Stimulated activated CD4-positive, alpha-beta T cell treated with anti-CD3 and anti-CD28 coated beads, Interleukin-15, amount 100 ng/mL, for 1 hour (primary cell): ENCODE measurements at places on chromosomes 7 and 10.

DNA sequence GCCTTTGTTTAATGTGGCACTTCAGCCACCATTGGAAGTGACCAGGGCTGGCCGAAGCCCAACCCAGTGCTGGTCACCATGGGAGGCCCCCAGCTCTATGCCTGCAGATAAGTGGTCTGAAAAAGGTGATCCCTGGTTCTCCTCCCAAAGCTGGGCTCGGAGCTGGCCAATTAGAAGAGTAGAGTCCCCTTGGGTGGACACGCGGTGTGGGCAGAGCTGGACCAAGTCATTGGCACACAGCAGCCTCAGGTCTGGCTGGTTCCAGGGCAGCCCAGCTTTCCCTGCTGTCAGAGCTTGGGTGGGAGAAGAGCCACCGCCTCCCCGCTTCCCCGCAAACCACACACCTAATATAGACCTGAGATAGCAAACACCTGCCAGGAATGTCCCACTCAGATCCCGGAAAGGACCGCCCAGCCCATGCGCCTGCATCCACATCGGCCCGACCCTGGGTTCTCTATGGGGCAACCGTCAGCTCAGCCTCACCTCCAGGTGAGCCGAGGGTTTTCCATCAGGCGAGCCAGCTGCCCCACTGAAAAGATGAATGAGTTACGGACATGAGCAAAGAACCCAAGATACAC, 84.3 kb downstream of the TCERG1L start:
- no peak for DNase-seq

GRCh38 chr10:49010295-49010694, 70.7 kb upstream of the LRRC18 start:
- DNase-seq, result no peak

DNA sequence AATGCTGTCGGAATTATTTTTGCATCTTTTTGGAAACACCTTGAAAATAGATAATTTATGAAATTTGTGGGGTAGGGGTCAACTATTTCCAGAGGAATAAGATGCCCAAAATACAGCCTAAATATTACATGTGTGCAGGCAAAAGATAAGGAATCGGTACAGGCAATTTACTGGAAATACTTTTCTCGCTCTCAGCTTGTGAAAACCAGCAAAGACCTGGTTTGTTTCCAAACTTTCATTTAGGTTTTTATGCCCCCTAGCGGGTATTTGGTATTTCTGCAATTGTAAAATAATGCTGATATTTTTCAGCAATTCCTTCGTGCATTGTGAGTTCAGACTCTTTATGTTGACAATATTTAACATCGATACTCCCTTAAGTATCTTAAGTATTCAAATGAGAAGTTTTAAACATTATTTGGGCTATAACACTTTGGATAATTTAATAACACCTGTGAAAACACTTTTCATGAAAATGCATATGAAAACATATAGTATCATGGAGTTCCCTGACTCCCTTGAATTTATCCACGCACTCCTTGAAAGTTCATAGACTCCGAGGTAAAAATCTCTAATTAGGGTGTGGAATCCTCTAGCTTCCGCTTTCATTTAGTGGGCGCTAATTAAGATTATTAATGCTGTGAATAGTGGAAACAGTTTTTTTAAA, 132.4 kb downstream of the TSPAN12 start:
- no peak for DNase-seq

GRCh38 chr7:29270594-29271318, 76.2 kb downstream of the CHN2 start:
- DNase-seq, result no peak

DNA sequence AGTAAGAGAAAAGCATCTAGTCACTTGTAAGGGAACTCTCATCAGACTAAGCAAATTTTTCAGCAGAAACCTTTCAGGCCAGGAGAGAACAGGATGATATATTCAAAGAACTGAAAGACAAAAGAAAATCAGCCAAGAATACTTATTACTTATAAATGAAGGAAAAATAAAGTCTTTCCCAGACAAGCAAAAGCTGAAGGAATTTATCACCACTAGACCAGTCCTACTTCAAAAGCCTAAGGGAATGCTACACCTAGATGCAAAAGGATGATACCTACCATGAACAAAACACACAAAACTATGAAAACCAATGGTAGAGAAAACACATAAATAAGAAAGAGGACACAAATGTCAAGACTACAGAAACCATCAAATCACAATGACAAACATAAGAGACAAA, 126.6 kb upstream of the ABCB5 start:
- DNase-seq, result no peak

DNA sequence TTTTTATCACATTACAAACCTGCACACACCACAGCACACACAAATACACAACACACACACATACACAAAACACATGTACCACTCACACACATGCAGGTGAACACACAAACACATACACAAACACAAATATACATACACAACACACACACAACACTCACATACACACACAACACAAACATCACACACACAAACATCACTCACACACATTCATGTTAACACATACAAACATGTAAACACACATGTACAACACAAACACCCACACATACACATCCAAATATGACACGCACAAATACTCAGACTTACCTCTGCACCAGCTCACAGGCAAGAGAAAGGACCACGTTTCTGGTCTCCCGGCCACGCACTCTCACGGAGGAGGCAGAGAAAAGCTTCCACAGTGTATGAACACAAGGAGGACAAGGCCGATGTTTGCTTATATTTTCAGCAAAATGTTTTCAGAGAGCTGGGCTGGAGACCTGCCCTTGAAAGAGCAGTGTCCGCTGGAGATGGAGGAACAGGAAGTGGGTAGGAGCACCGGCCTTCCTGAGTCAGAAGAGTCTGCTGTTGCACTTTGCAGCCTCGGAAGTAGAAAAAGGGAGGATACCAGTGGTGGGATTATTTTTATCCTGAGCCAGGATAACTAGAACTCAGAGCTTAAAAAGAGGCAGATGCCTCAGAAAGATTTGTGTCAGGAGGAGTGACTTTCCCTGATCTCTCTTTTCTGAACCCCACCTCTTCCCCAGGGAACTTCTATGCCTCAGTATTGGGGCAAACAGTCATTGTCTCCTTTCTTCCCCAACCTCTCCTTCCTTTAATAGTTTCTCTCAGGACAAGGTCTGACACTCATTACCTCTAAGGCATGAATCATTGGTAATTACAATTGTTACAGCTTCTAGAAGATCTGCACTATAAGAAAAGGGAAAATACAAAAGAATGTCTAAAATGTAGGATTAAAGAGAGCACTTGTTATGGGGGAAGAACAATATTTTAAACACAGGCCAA, at the start of gene GIMAP6:
TSS of gene GIMAP6 (minus strand) at position 520 of the 999 bp plus-strand sequence. CDS start 2,243 bp downstream, outside the sequence.
- DNase-seq, result no peak

GRCh38 chr7:64892666-64893309, 10.3 kb upstream of the ZNF273 start:
- DNase-seq, result no peak

GRCh38 chr10:124157271-124157681, 63.9 kb upstream of the CHST15 start:
- no peak for DNase-seq

DNA sequence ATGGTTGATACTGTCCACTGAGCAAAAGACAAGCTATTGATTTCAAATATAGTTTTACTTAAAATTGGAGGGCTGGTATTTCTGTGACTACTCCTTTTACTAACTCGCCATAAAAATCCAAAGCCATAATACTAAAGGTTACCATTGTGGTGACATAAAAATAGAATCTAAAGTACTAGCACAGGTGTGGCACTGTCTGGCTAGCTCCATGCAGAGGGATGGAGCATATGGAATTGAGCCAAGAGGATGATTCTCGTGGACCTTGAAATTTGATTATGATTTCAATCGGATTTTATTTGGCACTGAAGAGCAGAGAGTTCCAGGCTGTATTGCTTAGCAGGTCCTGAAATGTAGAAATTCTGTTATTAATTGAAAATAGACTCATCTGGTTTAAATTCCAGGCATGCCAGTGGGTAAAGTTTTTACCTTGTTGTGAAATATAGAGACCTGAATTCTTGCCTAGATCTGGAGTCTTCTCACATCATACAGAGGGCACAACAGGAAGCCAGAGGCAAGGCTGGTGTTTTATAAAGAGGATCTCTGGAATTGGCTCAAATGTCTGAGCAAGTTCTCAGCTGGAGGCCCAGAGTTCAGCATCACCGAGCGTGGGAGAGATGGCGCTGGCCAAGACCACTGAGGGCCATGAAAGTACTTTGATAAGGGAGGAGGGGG, 29.9 kb upstream of the DLD start:
- DNase-seq, result no peak

- DNase-seq, result no peak
These were observed 332.7 kb upstream of the CELF2 start for GRCh38 chr10:10684972-10685371.

DNA sequence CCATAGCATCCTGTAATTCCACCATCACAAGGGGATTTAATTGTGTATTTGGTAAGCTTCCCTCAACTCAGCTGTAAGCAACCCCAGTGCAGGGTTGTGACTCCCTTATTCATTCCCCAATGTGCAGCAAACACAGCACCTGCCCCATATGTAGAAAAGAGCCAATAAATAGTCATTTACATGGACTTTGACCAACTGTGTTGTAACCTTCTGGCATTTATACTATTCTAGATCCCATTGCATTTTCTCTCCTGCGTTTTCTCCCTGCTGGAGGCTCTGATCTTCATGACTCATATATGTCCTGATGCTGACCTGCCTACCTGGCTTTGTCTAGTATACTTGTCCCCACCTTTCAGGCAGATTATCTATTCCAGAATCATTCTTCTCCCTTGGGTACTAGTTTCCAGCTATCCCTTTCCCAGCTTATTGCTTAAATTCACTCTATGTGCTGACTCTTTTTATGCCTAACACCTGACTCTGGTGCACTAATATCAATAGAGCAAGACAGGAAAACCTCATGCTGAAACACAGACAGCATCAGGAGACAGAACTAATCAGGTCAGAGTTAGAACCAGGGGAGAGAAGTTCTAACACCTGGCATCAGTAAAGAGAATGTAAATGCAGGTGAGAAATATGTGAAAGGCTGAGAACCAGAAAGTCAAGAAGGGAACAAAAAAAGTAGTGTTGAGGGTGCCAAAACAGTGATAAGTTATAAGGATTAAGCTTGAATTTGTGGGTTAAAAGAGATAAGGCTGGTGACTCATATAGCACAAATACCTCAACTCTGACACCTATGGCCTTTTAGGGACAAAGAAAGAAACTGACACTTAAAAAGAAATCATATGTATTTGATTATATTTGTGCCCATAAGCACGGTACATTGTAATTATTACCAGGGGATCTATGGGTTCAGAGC, 402.7 kb downstream of the IPMK start:
- DNase-seq, result no peak

DNA sequence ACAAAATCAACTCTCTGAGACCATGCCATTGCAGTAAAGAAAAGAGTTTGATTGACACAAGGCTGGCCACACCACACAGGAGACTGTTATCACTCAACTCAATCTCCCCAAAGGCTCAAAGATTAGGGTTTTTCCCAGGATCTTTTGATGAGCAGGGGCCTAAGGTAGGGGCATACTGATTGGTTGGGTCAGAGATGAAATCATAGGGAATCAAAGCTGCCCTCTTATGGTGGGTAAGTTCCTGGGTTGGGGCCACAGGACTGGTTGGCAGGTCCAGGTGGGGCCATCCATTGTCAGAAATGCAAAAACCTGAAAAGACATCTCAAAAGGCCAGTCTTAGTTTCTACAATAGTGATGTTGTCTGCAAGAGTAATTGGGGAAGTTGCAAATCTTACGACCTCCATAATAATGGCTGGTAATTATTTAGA, 91.6 kb downstream of the AKR1D1 start:
- no peak for DNase-seq

GRCh38 chr7:108808549-108809266, 239.0 kb downstream of the DNAJB9 start:
- DNase-seq, result no peak

- no peak for DNase-seq
These were observed 1425.1 kb upstream of the LRRTM3 start for GRCh38 chr10:65500716-65501115.

GRCh38 chr10:5376450-5376849, 11.7 kb downstream of the UCN3 start:
- DNase-seq, result no peak

DNA sequence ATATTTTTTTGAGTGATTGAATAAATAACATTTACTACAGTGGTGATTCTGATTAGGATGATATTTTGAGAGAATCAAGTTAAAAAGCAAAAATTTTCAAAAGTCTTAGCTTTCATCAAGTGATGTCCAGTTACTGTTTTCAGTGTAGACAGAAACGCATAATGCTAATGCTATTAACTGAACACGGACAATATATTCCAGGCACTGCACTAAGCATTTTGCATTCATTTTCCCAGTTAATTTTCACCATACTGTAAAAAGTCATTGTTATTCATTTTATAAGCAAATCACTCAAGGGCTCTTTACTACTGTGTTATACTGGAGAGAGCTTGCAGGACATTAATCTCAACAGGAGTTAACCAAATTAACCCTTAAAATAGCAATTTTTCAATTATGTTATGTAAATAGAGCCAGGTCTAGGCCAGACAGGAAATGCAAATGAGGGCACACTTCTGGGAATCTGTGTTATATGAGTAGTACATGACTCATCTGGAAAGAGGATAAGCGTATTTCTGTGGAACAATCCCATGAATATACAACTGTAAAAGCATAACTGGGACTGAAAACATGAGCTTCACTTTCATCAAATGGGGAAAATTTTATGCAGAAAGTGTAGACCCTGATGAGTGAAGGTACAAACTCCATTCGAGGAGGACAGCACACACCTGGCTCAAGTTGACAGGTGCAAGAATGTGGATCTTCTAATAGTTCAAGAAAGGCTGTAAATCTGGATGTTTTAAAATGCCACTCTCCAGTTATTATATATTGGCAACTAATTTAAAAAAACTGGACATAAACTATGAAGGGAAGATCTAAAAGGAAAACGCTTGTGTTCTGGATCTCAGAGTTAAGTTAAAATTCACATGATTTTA, 75.4 kb downstream of the ANK3 start:
- no peak for DNase-seq

DNA sequence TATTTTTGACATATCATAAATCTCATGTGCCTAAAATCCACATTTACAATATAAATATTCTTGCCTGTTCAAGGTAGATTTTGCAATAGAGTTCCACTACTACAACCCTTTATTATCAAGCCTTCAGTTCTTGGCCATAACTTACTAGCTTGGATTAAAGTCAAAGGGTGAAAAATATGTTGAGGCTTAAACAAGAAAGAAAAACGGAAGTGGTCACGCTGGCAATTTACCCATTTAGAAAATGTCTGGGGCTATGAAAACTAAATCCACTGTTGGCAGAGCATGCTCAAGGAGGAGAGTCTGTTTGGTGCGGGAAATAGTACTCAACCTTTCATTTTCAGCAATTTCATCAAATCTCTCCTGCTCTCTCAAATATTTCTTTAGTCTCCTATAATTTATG, 209.8 kb upstream of the RHOBTB1 start:
- no peak for DNase-seq
